ENCODE measurements at places on chromosomes 3 and 15.

GRCh38 chr3:16936676-16937230 is 52.0 kb downstream of the PLCL2 start:
- DNase-seq: no peak

DNA sequence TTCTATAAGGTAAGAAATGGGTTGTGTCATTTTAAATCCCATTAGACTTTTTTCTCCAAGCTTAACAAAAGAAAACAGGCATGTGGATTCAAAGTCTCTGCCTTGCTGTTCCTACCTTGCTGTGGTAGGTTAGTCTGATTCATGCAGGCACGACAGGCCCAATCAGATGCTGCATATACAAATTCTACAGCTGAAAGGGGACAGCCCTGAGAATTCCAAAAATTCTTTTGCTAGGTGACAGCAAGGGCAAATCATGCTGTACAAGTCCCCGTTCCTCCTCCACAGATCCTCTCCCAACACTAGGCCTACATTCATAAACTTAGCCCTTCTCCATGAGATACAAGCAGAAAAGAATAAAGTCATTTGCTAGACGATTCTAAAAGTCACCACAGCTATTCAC is 161.2 kb upstream of the THBS1 start:
- DNase-seq: no peak

DNA sequence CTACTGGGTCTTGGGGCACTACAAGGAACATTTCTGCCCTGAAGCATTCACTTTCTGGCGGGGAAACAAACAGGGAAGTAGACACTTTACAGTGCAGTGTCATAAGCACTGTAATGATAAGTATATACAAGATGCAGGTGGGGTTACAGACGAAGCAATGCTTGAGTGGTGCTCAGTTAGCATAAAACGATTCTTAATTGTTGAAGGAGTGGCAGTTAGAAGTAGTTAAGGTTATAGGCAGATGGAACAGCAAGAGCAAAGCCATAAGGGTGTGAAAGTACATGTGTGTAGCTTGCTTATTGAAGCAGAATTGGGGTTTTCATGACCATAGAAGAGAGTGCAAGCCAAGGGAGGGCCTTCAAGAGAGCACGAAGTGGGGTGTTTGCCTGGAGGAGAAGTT is 46.2 kb downstream of the SLC25A26 start:
- no peak for DNase-seq

GRCh38 chr3:186108106-186108940 is 566 bp downstream of the ETV5 start:
- DNase-seq: no peak

GRCh38 chr15:94400526-94401298 is 169.4 kb downstream of the MCTP2 start:
- DNase-seq: no peak

DNA sequence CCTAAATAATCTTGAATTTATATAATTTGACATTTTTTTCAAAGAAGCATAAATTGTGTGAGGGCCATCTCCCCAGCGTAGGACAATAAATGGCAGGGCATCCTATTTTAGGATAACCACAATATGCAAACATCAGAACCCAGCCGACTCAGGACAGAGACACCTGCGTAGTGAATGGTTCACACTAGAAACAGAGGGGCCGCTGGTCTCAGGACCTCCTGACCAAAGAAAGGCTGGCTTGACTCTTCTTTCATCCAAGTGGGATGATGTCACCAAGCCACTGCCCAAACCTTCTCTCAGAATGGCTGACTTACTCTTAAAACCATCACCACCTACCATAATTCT is 162.1 kb downstream of the FOXP1 start:
- DNase-seq: no peak

DNA sequence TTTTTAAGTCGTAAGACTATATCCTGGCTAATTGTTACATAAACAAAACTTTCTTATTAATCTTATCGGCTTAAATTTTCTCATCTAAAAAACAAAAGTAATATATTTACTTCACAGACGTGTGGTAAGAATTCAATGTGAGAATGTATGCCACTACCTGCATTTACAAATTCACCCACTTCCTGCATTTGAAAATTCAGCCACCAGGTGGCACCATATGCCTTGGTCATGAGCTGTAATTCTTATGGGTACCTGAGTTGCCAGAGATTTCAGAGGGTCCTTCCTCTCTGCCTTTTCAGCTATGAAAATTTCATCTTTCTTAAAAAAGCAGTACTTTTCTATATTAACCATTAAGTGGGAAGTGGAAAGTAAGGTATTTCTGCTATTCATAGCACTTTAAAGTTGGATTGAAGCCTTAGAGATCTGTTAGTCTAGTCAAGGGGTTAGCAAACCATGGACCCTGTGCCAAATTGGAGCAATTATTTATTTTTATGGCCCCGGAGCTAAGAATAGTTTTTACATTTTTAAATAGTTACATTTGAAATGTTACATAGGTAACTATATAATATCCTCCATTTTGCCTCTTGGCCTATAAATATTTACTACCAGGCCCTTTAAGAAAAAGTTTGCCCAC is 127.8 kb downstream of the HCN4 start:
- DNase-seq: peak; percentile 40

- DNase-seq: no peak
These were observed 497.0 kb upstream of the TBL1XR1 start for GRCh38 chr3:177694316-177694715.

DNA sequence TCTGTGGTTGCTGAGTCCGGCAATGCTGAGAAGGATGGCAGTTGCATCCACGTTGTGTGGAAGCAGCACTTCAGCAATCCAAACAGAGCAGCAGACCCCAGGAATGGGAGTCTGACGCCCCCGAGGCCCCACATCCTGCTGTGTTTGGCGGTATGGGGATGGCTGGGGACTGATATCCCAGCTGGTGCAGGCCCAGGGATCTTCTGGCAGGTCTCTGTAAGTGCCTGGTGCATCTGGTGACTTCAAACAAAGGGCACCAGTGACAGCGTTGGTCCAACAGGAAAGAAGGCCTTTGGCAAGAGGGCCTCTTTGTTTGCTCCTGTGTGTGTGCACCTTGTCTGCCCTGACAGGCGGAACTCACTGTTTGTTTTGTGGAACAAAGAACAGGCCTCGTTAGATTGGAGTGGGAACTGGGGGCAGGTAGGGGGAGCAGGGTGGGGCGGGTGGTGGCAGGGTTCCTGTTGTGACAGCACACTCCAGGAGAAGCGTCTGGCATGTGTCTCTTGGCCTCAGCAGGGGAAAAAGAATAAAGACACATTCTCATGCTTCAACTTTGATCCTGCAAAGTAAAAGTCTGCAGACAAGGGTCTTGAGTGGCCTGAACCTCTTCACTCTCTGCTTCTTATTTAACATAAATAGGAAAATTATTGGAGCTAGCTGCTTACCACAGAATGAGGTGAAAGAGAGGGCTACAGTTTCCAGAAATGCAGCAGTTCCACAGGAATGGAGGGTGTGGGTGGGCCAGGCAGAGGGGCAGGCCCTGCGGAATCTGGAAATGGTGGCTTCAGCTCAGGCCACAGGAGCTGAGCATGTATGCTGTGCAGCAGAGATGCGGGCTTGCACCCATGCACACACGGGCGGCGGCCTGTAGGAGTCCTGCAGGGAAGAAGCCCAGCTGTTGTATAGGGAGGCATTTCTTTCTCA is 94.5 kb upstream of the MYZAP start:
- no peak for DNase-seq

DNA sequence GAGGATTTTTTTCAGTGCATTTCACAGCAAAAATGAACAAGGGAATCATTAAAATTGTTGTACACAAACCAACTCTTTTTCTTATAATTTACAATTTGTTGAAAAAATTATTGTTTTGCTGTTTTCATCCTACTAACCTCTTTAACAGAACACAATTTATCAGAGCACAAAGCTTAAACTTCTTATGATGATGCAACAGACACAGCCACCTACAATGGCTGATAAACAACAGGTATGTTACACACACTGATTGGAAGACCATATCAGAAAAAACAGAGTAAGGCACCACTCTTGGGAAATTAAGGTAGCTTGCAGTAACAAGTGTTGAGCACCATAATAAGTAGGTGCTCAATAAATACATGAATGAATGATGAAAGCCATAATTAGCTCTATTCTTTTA is 8.9 kb upstream of the SNX4 start:
- DNase-seq: no peak

Measured in effector CD8-positive, alpha-beta T cell (primary cell).